Fibroblast of skin of right biceps (primary cell): ENCODE measurements at places on chromosomes 5 and 9.

- DNase-seq = no peak
These were observed 119.5 kb downstream of the HMHB1 start for GRCh38 chr5:143931476-143931875.

GRCh38 chr5:148465381-148466235, 81.8 kb downstream of the FBXO38 start:
- DNase-seq = no peak

GRCh38 chr9:1916655-1917054, 98.5 kb upstream of the SMARCA2 start:
- peak; percentile 25 for DNase-seq

- no peak for DNase-seq
These were observed 1865.3 kb upstream of the CDH9 start for GRCh38 chr5:28903643-28904042.

DNA sequence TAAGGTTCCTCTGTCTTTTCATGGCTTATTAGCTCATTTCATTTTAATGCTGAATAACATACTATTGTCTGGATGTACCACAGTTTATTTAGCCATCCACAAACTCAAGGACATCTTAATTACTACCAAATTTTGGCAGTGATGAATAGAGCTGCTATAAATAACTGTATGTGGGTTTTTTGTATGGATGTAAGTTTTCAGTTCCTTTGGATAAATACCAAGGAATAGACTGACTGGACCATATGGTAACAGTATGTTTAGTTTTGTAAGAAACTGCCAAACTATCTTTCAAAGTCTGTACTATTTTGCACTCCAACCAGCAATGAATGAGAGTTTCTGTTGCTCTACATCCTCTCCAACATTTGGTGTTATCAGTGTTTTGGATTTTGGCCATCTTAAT, 38.7 kb downstream of the SCAMP1 start:
- DNase-seq = peak; percentile 44

DNA sequence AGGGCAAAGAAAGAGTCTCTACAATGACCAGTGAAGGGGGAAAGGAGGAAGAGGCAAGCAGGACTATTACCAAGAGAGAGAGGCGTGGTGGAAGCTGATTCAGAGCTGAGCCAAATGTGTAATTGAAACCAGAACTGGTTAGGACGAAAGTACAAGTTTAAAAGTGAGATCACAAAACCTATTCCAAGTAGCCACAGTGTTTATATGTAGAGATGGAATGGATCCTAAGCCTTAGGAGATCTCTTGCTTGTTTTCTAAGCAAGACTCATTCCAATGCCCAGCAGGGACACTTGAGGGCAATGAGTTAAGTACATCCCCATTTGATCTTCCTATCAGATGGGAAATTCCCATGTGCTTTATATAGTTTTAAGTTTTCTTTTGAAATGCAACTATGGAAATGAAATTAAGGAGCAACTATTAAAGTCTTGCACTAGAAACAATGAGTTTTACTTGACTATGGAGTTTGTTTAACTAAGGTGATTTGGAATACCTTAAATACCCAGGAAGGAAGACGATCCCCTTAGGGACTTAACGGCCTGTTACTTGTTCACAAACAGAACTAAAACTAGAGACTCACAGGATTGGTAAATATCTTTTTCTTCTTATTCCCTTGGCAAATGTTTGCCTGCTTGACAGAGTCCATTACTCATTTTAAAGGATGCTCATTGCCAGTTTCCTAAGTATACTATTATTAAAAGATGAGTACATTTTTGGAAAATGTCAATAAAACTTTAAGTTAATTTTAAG, 51.1 kb upstream of the SNX2 start:
- DNase-seq = peak; percentile 86

- no peak for DNase-seq
These were observed 80.2 kb downstream of the NSUN2 start for GRCh38 chr5:6552612-6553011.

GRCh38 chr5:74289691-74290090, 350.8 kb downstream of the ENC1 start:
- no peak for DNase-seq

- DNase-seq = no peak
These were observed 26.0 kb downstream of the GPBP1 start for GRCh38 chr5:57199866-57200265.

DNA sequence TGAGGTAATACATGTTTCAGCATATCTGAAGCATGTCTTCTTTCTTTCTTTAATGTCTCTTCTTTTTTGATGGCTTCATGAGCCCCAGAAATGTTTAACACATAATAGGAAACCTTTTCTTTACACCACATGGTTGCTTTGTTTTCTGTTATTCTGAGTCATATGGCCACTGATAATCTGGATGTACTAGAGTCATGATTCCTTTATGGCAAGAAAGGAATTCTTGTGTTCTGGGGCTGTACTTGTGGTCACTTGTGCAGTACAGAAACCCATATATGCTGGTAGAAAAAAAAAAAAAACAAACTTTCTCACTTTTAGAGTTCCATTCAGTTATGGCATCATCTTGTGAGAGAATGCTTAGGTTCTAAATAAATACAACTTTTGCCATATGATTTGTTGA, 1669.3 kb upstream of the CDH9 start:
- DNase-seq = peak; percentile 5

GRCh38 chr9:77899679-77900354, 131.8 kb downstream of the GNAQ start:
- peak; percentile 89 for DNase-seq
